ENCODE measurements at places on chromosomes 1 and 21.
A peak's percentile ranks its signal among the peaks of the same experiment; 100 is the strongest.

- DNase-seq: peak; percentile 47
Observed at GRCh38 chr1:27605796-27606707, 2.1 kb upstream of the AHDC1 start.

DNA sequence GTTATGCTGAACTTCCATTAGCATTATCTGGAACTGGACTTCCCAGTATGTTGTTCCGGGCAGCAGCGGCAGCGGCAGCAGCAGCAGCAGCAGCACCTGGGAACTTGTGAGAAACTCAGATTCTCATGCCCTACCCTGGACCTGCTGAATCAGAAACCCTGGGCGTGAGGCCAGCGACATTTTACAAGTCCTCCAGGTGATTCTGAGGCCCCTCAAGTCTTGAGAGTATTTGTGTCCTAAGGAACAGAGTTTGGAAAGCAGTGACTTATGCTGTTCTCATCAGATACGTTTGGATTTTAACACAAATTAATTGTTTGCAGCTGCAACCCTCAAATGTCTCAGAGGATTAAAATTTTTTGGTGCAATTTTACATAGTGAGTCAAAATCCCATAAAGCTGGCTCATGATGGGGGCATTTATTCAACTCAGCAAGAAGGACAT lies 157.2 kb upstream of the KAZN start:
- no peak for DNase-seq

DNA sequence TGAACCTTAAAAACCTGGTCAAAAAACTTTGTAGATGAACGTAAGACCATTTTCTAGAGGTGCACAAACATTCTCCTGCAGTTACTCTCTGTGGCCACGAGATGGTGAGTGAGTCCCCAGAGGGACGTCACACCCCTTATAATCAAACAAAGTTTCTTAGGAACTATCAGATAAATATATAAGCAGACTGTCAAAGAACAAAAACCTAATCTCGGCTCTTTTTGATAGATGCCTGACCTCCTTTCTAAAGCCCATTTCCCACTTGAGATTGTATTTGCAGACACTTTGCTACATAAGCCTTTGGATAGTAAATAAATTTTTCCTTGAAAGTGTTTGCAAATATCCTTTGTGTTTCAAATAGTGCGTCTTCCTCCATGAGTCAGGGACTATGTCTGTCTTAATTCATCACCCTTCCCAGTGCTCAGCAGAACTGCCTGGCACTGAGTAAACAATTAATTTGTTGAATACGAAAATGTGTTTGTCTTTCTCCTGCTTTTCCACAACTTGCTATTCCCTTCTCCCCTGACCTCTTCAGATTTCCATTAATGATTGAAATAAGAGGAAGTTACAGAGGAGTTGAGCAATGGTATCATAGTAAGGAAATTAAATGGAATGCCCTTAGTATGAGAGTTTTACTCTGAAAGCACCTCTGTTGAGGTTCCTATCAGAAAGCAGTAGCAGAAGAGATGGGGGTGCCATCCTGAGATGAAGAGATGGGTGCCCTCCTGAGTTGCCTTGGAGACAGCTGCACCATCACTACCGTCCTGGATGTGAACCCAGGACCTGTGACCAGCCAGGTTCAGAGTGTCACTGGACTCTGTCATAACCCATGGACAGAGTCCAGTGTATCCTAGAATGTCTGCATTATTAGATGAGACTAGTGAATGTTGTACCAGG lies 57.8 kb upstream of the RAVER2 start:
- no peak for DNase-seq

DNA sequence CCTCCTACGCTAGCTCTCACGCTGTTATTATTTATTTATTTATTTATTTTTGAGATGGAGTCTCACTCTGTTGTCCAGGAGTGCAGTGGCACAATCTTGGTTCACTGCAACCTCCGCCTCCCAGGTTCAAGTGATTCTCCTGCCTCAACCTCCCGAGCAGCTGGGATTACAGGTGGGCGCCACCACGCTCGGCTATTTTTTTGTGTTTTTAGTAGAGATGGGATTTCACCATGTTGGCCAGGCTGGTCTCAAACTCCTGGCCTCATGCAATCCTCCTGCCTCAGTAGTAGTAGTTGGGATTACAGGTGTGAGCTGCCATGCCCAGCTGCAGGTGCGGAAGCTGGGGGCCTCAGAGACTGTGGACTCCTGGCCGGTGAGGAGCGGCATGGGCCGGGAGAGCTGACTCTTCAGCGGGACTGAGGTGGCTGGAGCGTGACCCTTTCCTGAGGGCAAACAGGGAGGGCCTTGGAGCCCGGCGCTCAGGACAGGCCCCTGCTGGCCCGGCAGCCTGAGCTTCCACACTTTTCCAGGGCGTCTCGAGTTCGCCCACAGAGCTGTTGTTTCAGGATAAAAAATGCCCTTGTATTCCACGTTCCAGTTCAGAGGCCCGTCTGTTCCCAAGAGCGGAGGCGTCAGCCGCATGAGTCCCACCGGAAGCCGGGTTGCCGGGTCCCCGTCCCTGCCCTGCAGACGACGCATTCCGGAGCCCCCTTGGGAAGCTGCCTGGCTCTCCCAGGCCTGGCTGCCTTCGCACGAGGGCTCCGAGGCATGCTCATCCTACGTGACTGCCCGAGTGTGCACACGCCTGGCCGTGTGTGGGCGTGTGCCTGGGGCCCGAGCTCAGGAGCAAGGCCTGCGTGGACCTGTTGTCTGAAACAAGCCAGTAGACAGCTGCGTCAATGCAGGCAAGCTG lies 126.2 kb downstream of the SIK1 start:
- DNase-seq: no peak

GRCh38 chr1:40848530-40849189 lies 13.5 kb downstream of the CITED4 start:
- no peak for DNase-seq

GRCh38 chr1:212487286-212487685 lies 54.6 kb downstream of the NENF start:
- no peak for DNase-seq

DNA sequence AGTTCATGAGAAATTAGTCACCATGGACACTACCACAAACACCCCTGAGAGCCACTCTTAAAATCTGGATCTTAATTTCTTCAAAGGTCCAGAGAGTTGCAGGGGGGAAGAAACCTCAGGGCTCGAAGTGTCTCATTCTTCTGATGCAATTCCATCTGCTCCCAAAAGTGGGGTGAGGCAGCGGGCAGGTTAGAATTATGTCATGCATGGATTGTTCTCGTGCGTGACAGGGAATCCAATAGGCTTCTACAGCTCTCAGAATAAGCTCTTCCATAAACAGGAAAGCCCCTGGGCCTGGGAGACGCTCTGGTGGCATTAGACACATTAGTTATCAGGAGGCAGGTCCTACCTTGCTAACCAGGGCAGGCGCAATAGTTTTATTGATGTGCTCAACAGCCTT lies 8.4 kb downstream of the ENO1 start:
- DNase-seq: no peak

- no peak for DNase-seq
Observed at GRCh38 chr1:19370453-19371170, 58.5 kb downstream of the SLC66A1 start.

- peak; percentile 12 for DNase-seq
Observed at GRCh38 chr1:11784993-11785769, 20.6 kb downstream of the MTHFR start.

DNA sequence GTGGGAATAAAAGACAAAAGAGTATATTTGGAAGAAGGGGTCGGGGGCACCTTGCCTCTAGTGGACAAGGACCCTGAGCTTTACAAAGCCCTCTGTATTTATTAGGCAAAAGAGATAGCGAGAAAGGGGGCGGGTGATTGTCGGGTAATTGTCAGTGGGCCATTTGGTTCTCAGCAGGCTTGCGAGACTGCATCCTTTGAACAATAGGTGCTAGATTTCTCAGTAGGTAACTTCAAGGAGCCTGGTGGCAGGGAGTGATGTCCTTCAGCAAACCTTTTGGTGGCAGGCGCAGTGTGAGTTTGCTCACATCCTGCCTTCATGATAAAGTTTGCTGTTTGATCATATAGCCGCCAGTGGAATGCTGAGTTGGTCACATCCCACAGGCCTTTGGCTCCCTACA lies 71.4 kb downstream of the AXDND1 start:
- no peak for DNase-seq

GRCh38 chr1:210264496-210265380 lies 32.1 kb downstream of the SERTAD4 start:
- no peak for DNase-seq

DNA sequence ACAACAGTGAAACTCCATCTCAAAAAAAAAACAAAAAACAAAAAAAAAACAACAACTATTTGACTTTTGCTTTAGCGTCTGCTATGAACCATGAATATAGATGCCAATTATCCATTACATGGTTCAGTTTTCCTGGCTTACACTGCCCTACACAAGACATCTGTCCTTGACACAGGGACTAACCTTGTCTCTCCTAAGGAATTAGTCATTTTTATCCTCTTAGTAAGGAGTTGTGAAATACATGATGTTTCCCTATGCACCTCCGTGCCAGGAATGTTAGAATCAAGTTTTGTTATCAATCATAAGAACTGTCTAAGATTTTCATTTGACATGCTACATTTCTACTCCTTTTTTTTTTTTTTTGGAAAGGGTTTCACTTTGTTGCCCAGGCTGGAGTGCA lies 241.8 kb downstream of the KIF26B start:
- no peak for DNase-seq

GRCh38 chr1:45032837-45033236 lies 20.8 kb downstream of the UROD start:
- no peak for DNase-seq
